ENCODE measurements at places on chromosomes 4 and X.

GRCh38 chr4:145203410-145203809 lies 23.0 kb upstream of the OTUD4 start:
- DNase-seq = no peak

GRCh38 chr4:87521757-87522374 lies 7.3 kb downstream of the SPARCL1 start:
- DNase-seq = no peak

- no peak for DNase-seq
Observed at GRCh38 chr4:25439918-25440477, 62.9 kb downstream of the ANAPC4 start.

GRCh38 chr4:82284858-82285805 lies 88.7 kb downstream of the HNRNPD start:
- peak; percentile 99 for DNase-seq

DNA sequence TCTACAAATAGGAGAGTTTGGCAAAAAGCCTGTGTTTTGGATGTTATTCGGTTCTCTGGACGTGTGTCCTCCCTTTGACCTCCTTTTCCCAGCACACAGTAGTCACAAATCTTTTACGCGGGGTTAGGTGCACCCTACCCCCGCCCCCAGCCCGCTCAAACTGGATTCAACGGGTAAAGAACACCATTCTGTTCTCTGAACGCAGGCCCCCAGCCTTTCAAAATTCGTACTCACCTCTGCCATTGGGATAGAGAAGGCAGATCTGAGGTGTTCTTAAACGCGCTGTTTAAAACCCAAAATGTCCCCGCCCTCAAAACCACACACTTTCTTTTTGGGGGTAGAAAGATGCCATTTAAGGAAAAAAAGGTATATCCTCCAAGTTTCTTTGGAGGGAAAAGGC lies 2.7 kb downstream of the LEF1 start:
- no peak for DNase-seq

DNA sequence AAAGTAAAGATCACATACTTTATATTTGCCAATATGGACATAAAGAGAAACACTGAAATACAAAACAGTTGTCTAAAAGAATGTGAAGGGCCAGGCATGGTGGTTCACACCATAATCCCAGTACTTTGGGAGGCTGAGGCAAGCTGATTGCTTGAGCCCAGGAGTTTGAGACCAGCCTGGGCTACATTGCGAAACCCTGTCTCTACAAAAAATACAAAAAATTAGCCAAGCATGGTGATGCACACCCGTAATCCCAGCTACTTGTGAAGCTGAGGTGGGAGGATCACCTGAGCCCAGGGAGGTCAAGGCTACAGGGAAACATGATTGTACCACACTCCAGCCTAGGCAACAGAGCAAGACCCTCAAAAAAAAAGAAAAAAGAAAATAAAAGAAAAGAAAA lies 11.8 kb downstream of the RBM47 start:
- no peak for DNase-seq

- no peak for DNase-seq
Observed at GRCh38 chr4:89572224-89572858, 264.6 kb downstream of the SNCA start.

DNA sequence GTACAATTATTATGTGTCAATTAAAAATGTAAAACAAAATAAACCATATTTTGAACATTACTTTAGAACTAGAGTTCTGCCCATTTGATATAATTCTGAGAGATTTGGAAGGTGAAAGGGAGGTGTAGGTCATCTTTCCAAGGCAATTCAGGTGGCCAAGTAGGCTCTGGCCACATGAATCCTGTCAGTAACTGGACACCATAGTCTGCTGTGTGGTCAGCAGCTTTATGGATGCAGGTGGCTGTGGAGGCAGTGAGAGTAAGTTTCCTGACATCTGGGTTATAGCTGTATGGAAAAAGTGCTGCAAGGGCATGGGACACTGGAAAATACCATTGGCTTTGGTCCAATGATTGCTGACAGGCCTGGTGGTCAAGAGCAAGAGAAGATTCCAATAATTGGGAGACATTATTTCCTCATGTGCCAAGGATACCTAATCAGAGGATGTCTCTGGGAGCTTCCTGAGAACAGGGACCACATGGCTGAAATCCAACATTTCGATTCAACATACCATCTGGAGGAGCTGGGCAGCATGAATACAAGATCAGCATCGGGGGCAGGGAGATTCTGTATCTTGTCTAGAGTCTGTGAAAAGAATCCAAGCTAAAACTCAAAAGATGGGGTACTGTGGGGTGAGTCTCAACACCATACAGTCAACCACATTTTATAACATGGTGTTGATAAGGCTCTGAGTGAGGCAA lies 523.1 kb downstream of the MID1IP1 start:
- DNase-seq = no peak

DNA sequence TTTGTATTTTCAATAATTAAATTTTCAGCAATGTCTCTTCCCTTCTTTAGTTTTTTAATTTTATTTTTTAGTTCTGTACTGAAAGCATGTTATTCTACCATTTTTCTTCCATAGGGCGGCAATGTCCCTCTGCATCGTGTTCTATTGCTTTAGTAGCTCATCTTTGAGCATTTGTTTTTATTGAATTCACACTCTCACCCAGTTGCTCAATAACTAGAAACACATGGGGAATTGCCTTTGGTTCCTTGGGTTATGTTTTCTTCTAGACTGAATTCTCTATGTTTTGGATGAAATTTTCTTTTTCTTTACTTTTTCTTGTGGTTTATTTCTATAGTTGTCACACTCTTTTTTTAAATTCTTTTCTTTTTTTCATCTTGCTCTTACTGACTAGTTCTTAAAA lies 233.8 kb upstream of the LDB2 start:
- DNase-seq = no peak

DNA sequence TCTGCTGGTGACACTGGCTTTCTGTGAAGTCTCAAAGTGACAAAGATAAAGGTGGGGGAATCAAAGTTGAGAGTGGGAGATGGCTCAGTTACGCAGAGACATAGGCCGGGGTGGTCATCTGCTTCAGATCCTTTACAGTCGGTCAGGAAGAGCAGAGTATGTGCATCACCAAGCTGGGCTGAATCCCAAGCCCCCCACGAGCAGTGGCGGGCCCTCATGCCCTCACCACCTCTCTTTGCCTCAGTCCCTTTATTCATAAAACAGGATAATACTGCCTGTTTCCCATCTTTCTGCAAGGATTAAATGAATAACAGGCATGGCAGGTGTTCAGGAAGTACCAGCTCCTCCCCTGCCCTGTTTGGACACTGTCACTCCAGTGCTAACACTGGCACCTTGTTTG lies 135.6 kb downstream of the EVC2 start:
- DNase-seq = no peak
